HCT116 (cell line): ENCODE measurements at places on chromosomes 5 and 9. TPM values are rescaled to one million over a fixed set of nuclear protein-coding genes. Genes with fewer than 3 reads are reported as not detected.

DNA sequence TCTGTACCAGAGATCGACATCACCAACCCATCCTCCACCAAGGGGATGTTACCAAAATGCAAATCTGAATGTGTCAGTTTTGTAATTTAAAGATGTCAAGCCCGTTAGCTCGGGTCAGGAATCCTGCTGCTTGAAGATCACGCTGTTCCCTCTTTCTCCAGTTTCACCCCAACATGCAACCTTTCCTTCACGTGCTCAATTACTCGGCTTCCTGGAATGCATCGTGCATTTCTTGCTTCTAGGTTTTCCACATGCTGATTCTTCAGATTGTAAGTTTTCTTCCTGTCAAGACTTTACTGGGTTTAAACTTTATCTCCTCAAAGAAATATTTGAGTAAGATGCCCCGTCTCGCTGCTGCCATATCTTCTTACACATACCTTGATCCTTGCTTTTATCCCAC lies 209.5 kb upstream of the SNX2 start:
- H3K4me1 ChIP-seq, result no peaks in the 10 kb centered on the region
- no peak overlapping the region for H3K4me3 ChIP-seq
- no peak for DNase-seq

GRCh38 chr5:125766706-125767105 lies 656.5 kb upstream of the GRAMD2B start:
- no peaks in the 10 kb centered on the region for H3K27me3 ChIP-seq
- H3K27ac ChIP-seq, result no peak overlapping the region
- DNase-seq, result no peak

GRCh38 chr9:88978034-88978433 lies 13.2 kb upstream of the S1PR3 start:
- no peak overlapping the region for H3K27ac ChIP-seq
- no peaks in the 10 kb centered on the region for H3K27me3 ChIP-seq
- no peak overlapping the region for H3K4me3 ChIP-seq
- DNase-seq, result no peak
- H3K4me1 ChIP-seq, result no peaks in the 10 kb centered on the region

DNA sequence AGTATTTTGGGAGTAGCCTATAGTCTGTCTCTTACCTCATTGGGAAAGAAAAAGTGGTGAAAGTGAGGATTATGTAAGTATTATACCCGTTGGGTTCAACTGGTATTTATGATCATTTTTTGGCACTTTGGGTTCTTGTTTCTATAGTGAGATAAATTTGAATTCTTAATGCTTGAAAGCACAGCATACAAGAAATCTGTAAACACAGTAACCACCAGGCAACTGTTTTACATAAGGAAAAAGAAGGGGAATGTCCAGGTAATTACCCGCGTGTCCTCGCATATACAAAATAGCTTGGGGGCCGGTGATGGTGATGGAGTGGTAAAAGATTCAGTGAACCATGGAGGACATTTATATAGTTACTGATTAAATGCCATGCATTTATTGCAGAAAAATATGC lies 60.5 kb downstream of the BASP1 start:
- H3K4me1 ChIP-seq, result no peaks in the 10 kb centered on the region
- no peak overlapping the region for H3K4me3 ChIP-seq
- DNase-seq, result no peak

Gene C5orf58
- total RNA-seq, result not detected

Gene GCNT4
- 0.07 TPM for total RNA-seq

Gene NIPBL
- total RNA-seq, result 45.1 TPM

DNA sequence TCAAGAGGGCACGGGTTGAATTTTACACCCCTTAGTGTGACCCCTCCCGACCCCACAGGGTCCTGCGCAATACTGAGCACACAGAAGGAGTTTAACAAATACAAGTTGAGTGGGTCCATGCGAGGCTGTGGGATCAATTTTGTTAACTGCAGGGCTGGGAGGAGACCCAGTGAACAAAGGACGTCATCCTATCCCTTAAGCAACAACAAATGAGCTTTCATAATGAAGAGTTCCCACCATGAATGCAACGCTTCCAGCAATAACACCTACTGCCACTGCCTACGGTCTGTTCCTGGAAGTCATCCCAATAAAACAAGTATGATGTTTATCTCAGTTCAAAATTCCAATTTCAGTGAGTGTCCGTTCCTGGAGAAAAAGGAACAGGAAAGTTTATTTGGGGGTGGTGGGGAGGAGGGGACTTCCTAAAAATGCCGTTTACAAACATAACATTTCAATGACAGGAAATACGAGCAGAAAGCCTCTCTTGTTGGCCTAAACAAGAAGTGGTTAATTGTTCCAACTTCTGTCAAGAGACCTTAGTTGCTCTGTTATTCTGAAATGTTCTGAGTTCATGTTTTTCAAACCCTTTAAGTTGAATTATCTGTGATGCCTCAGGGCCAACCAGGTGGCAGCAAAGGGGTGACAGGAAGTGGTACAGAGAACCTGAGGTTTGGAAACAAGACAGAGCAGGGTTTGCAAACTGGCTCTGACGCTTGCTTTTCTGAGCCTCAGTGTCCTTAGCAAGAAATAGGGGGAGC lies 65.8 kb upstream of the PLPP6 start:
- no peak overlapping the region for H3K27ac ChIP-seq
- H3K4me3 ChIP-seq, result no peak overlapping the region
- no peak for DNase-seq
- no peaks in the 10 kb centered on the region for H3K36me3 ChIP-seq
- no peaks in the 10 kb centered on the region for H3K4me1 ChIP-seq

DNA sequence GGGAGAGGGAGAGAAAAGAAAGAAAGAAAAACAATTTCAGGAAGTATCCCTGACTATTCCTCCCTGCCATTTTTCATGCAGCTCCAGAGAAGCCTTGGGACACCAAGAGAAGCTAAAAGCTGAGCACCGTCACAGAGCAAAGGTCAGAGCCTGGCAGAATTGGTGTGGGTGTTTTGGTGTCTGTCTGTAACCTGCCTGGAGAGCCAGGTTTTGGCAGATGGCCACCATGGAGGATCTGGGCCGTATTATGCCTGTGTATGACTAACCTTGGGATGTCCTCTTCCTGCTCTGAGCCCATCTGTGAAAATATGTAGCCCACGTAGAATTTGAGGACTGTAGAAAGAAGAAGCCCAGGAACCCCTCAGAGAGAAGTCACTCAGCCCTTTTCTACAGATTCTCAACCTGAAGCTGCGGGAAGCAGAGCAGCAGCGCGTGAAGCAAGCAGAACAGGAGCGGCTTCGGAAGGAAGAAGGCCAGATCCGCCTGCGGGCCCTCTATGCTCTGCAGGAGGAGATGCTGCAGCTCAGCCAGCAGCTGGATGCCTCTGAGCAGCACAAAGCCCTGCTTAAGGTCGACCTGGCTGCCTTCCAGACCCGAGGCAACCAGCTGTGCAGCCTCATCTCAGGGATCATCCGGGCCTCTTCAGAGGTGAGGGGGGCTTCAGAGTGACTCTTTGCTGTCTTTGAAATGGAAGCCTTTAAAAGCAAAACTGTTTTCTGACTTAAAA lies 18.8 kb downstream of the GLE1 start:
- peaks cover 8% of the 10 kb centered on the region for H3K4me1 ChIP-seq
- no peak overlapping the region for H3K27ac ChIP-seq
- H3K36me3 ChIP-seq, result peaks cover 12% of the 10 kb centered on the region
- H3K4me3 ChIP-seq, result no peak overlapping the region
- no peaks in the 10 kb centered on the region for H3K27me3 ChIP-seq

- no peak for DNase-seq
- no peak overlapping the region for H3K4me3 ChIP-seq
- H3K4me1 ChIP-seq, result no peaks in the 10 kb centered on the region
Measured at GRCh38 chr9:91814201-91814600, 135.8 kb downstream of the ROR2 start.

GRCh38 chr5:178507151-178507932 lies 82.9 kb downstream of the COL23A1 start:
- peaks cover 14% of the 10 kb centered on the region for H3K27me3 ChIP-seq
- no peaks in the 10 kb centered on the region for H3K4me1 ChIP-seq
- H3K36me3 ChIP-seq, result no peaks in the 10 kb centered on the region
- no peak overlapping the region for H3K4me3 ChIP-seq
- DNase-seq, result no peak
- H3K27ac ChIP-seq, result no peak overlapping the region

GRCh38 chr5:149441986-149442385 lies 62.9 kb upstream of the IL17B start:
- H3K4me3 ChIP-seq, result no peak overlapping the region
- H3K36me3 ChIP-seq, result no peaks in the 10 kb centered on the region
- peaks cover 73% of the 10 kb centered on the region for H3K4me1 ChIP-seq
- H3K27ac ChIP-seq, result no peak overlapping the region; the same call in 1 of the 2 replicates
- no peak for DNase-seq

- H3K4me1 ChIP-seq, result no peaks in the 10 kb centered on the region
- H3K27ac ChIP-seq, result no peak overlapping the region
- no peaks in the 10 kb centered on the region for H3K36me3 ChIP-seq
- no peak for DNase-seq
- H3K4me3 ChIP-seq, result no peak overlapping the region
Measured at GRCh38 chr5:35869685-35870277, 13.1 kb downstream of the IL7R start.

Gene ARL10
- 0.05 TPM for total RNA-seq

DNA sequence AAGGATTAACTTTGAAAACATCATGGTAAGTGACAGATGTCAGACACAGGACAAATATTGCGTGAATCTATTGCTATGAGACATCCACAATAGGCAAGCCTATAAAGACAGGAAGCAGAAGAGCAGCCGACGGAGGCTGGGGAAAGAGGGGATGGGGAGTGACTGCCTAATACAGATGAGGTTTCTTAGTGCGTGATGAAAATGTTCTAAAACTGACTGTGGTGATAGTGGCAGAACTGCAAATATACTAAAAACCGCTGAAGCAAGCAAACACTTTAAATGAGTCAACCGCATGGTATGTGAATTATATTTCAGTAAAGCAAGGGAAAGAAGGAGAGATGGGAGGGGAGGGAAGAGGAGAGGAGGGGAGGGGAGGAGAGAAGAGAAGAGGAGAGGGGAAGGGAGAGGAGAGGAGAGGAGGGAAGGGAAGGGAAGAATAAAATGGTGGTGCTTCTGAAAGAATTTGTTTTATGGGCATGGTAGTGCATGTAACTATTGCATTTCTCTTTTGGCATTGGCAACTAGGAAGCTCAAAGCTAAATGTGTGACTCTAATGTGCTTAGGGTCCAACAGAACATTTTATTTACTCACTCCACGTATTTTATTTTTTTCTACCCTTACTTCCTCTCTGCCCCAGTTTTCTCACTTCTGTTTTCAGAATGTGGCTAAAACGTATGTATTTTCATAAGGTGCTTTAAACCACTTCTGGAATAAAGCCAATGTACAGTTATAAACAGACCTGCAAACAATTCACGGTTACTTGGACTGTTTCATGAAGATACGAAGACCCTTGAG lies 21.3 kb downstream of the AKNA start:
- no peak overlapping the region for H3K27ac ChIP-seq
- DNase-seq, result no peak
- H3K36me3 ChIP-seq, result no peaks in the 10 kb centered on the region
- no peak overlapping the region for H3K4me3 ChIP-seq
- no peaks in the 10 kb centered on the region for H3K27me3 ChIP-seq

Gene MLANA
- not detected for total RNA-seq

DNA sequence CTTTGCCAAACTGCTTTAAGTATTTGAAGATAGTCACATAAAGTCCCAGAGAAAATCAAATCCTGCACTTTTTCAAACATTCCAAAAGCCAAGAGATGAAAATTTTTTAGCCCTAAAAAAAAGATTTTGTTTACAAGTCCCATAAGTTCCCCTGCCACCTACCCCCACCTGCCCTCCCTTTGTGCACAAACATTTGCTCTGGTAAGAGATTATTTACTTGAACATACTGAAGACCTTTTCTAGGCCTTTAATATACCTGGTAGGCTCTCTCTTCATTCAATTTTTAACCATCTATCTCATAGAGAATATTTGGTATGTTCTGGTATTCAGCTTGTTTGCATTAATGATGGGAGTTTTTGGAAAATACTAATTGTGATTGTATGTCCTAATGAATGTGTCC lies 50.3 kb downstream of the MEGF9 start:
- H3K27ac ChIP-seq, result no peak overlapping the region
- no peaks in the 10 kb centered on the region for H3K36me3 ChIP-seq
- H3K4me3 ChIP-seq, result no peak overlapping the region

GRCh38 chr5:18270635-18271338 lies 636.5 kb downstream of the TAF11L14 start:
- no peak for DNase-seq
- no peaks in the 10 kb centered on the region for H3K27me3 ChIP-seq
- no peak overlapping the region for H3K4me3 ChIP-seq
- no peaks in the 10 kb centered on the region for H3K4me1 ChIP-seq
- H3K27ac ChIP-seq, result no peak overlapping the region

DNA sequence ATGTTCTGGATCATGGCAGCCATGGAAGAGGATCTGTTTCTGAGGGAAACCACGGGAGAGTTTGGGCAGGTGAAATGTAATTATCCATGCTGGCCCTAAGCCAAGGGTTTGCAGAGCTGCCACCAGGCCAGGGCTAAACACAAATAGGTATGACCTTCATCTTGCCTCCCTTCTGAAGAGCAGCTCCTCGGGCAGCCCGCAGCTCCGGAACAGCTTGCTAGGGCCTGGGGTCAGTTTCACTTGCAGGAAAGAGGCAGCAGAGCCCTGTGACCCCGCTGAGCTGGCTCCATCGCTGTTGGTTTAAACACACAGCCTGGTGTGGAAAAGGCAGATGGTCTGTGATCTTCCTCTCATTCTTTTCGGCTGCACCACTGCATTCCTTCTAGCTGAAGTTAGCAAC lies 141.4 kb downstream of the TMEM38B start:
- DNase-seq, result no peak
- H3K4me1 ChIP-seq, result no peaks in the 10 kb centered on the region; the same call in 1 of the 2 replicates
- H3K36me3 ChIP-seq, result no peaks in the 10 kb centered on the region
- H3K4me3 ChIP-seq, result no peak overlapping the region

DNA sequence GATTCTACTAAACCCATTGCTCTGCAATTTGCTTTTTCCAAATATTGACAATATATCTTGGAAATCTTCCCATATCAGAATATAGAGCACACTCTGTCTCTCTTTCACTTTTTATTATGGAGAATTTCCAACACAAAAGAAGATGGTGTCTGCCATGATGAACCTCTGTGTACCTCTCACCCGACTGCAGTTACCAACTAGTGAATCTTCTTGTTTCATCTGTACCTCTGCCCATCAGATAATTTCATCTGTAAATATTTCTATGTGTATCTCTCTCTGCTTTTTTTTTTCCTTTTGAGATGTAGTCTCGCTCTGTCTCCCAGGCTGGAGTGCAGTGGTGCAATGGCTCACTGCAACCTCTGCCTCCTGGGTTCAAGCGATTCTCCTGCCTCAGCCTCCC lies 62.8 kb downstream of the NTNG2 start:
- no peak overlapping the region for H3K4me3 ChIP-seq
- no peak for DNase-seq
- no peaks in the 10 kb centered on the region for H3K27me3 ChIP-seq
- H3K36me3 ChIP-seq, result no peaks in the 10 kb centered on the region
- H3K27ac ChIP-seq, result no peak overlapping the region
- no peaks in the 10 kb centered on the region for H3K4me1 ChIP-seq
